ENCODE measurements at places on chromosomes 12 and 14.

- peak; percentile 54 for DNase-seq
Observed at GRCh38 chr12:116559162-116559935, at the start of gene MAP1LC3B2. Gene MAP1LC3B2, plus strand, starts transcription at chr12:116559381. Its CDS starts 16,562 bp downstream, at chr12:116575943.

DNA sequence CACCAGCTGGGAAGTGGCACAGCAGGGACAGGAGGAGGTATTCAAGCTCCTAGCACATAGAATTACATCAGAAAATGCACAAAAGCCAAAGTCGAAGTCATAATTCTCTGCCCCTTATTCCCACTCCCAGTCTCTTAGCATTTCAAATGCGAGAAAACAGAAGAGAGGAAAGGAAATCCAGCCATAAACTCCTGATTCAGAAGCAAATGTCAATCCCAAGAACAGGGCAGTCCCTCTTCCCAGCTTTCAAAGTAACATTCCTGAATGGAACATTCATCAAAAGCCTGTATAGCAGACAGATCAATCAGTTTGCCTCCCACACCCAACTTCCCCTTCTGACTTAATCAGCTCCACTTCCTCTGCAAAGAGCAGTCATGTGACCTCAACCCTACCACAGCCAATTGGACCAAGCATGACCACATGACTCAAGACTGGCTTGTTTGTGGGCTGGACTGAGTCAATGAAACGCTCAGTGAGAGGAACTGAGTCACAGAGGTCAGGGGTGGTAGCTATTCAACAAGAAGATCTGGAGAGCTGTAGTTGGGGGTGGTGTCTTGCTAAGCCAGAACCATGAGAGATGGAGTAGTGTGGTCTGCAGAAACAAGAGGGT lies 41.4 kb upstream of the TUNAR start:
- DNase-seq: no peak

GRCh38 chr12:132083614-132083940 lies 60.5 kb downstream of the DDX51 start:
- peak; percentile 66 for DNase-seq

DNA sequence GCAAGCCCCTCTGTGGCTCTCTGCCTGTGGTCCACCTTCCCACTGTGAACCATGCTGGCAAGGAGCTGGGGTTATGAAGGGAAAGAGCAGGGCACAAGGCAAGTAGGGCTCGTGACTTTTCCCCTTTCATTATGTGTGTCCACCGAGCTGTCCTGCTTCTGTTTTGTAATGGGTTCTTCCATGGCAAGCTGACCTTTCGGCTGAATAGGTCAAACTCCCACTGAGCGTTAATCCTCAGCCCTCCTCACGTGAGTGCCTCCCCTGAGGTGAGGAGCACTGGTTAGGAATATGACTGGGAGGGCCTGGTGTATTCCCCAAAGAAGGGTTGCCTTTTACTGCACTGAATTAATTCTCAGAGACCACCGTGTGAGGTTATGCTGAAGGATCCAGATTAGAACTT lies 424.3 kb downstream of the NPAS3 start:
- DNase-seq: no peak

DNA sequence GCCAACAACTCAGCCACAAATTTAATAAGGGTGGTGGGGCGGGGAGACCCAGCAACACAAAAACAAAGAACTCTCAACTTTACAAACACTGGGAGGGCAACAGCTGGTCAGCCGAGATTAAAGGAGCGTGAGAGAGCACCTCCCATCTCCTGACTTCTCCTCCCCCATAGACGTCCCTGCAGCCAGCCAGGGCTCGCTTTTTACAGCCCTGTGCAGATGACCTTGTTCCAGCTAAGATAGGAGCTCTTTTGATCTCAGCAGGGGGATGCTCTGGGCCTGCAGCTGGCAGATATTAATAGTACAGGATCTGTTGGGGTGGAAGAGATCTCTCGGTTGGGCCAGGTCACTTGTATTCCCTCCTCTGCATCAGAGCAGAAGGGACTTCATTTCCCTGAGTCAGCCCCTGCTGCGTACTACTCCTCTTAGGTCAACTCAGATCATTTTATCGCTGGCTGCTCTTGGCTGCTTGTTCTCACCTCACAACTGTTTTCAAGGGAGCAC lies 475.8 kb downstream of the RAD51B start:
- peak; percentile 61 for DNase-seq

GRCh38 chr14:22231018-22231417 lies 358.0 kb downstream of the DAD1 start:
- DNase-seq: no peak

- DNase-seq: no peak
Observed at GRCh38 chr12:53954694-53955035, at the start of gene HOXC12. Gene HOXC12, plus strand, starts transcription at chr12:53954903. Its CDS starts 27 bp downstream, at chr12:53954930.

- no peak for DNase-seq
Observed at GRCh38 chr12:88946372-88946997, 366.2 kb upstream of the KITLG start.

- DNase-seq: no peak
Observed at GRCh38 chr14:30982533-30982932, 42.9 kb upstream of the AP4S1 start.

DNA sequence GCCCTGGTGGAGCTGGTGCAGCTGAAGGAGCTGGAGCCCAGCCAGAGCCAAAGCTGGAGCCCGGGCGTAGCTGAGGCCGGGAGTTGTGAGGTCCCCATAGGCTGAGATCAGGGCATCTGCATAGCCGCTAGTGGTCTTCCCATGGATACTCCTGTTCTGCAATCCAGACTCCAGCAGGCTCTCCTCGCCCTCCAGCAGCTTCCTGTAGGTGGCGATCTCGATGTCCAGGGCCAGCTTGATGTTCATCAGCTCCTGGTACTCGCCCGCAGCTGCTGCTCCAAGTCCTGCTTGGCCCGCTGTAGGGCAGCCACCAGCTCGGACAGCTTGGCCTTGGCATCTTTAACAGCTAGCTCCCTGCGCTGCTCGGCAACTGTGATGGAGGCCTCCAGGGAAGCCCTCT lies 966.1 kb downstream of the FSCB start:
- DNase-seq: no peak

- no peak for DNase-seq
Observed at GRCh38 chr12:14878488-14878887, 7.2 kb downstream of the MGP start.

DNA sequence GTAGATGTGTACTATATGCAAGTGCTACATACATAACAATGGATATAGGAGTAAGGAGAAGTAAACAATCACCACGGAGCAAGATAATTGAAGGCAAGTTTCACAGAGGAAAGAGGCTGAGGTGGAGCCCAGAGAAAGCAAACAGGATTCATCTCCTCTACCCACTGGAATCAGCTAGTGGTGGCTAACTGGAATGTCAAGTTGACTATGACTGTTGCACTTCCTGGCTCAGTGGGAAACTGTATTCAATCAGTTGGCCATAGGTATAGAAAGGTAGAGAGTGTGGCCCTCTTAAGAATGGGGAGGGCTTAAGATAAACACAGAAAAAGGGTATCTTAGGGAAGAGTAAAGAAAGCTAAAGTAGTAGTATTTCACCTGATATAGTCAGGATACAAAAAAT lies 62.4 kb downstream of the MAP4K5 start:
- DNase-seq: no peak

- DNase-seq: no peak
Observed at GRCh38 chr12:57620936-57621496, 9.8 kb downstream of the ARHGEF25 start.

DNA sequence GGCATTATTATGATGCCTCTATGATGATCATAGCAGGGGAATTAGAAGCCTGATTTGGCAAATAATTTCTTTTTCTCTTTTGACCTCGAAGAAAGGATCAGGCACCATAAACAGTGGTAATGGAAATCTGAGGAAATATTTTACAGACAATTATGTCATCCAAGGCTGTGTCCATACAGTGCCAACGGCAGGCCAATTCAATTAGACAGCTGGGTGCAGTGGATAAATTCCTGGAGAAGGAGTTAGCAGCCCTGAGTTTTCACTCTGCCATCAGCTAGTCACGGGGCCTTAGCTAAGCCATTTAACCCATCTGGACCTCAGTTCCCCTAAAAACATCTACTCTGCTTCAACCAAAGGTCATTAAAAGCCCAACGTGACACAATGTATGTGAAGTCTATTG lies 4.1 kb downstream of the TPH2 start:
- DNase-seq: no peak

DNA sequence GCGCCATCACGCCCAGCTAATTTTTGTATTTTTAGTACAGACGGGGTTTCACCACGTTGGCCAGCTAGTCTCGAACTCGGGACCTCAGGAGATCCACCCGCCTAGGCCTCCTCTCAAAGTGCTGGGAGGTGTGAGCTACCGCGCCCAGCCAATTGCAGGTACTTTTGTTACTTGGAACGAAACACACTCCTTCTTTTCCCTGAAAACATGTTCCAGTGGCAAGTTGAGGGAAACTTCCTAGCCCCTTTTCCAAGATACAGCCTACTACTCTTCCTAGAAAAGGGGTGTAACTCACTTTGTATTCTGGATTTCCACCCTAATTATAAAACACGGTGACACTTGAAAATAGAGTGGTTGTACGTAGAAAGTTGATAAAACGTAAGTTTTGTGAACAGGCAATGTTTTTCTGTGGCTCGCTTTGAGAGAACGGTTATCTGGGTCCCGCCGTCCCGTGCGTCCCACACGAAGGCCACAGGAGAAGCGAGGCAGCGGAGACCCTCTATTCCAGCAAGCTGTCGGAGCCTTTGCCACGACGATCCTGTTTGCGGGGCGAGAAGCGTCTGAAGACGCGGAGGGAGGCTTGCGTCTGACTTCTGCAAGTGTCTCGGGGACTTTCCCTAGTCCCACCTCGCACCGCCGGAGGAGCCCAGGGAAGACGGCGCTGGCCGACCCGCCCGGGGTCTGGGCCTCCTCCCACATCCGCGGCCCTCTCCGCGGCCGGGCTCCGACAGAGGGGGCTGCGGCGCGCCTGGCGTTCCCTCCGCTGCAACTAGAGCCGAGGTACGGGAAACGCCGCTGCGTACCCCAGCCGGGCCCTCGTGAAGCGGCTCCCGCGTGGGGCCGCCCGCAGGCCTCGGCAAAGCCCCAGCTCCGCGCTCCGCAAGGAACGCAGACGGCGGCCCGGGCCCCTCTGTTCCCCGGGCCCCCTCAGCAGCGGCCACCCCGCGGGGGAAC lies 745 bp downstream of the CDCA4 start:
- DNase-seq: no peak

DNA sequence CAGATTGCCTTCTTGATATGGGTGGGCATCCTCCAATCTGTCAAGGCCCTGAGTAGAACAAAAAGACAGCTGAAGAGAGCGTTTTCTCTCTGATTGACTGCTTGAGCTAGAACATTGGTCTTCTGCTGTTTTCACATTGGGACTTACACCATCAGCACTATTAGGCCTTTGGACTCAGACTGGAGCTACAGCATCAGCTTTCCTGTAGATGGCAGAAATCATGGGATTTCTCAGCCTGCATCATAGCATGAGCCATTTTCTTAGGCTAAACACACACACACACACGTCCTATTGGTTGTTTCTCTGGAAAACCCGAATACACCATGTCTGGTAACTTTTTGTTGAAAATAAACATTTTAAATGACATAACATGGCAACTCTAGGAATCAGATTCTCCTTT lies 15.8 kb upstream of the PPM1A start:
- DNase-seq: no peak

- DNase-seq: no peak
Observed at GRCh38 chr12:131097202-131098177, 143.8 kb downstream of the ADGRD1 start.

- no peak for DNase-seq
Observed at GRCh38 chr14:30272848-30273832, 285.8 kb upstream of the G2E3 start.

GRCh38 chr12:81206429-81206828 lies 128.6 kb downstream of the ACSS3 start:
- peak; percentile 54 for DNase-seq

- DNase-seq: no peak
Observed at GRCh38 chr12:53994264-53995001, 5.5 kb upstream of the HOXC9 start.

GRCh38 chr12:89648211-89648930 lies 60.3 kb downstream of the ATP2B1 start:
- no peak for DNase-seq

DNA sequence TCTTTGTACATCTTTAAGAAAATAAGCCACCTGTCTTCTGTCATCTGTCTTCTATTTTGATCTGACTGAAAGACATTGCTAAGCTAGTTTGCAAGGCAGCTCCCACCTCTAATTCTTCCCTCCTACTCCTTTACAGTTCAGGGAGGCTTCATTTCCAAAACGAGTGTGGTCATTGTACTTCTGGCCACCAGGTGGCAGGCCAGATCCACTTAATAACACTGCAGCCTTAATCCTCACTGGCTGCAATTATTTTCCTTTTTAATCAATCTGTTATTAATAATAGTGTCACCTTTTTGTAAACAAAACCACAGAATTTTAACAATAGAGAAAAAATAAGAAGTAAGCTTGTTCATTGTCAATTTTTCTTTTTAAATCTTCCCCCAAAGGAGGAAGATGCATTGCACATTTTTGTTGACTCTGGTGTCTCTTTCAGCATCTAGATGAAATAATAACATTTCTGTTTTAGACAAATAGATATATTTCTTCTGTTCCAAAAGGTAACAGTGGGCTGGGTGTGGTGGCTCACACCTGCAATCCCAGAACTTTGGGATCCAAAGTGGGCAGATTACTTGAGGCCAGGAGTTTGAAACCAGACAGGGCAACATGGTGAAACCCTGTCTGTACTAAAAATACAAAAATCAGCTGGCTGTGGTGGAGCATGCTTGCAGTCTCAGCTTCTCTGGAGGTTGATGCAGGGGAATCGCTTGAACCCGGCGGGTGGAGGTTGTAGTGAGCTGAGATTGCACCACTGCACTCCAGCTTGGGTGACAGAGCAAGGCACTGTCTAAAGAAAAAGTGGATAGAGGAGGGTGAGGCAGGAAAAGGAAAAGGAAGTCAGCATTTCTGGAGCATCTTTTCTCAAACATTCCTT lies 23.3 kb downstream of the GABARAPL1 start:
- peak; percentile 46 for DNase-seq

GRCh38 chr12:75943730-75944096 lies 87.9 kb downstream of the PHLDA1 start:
- DNase-seq: no peak

GRCh38 chr12:74424778-74425177 lies 112.9 kb upstream of the ATXN7L3B start:
- DNase-seq: no peak

- no peak for DNase-seq
Observed at GRCh38 chr14:91844029-91844428, 23.3 kb downstream of the TC2N start.

GRCh38 chr14:38883127-38883526 lies 219.9 kb downstream of the SEC23A start:
- DNase-seq: no peak

DNA sequence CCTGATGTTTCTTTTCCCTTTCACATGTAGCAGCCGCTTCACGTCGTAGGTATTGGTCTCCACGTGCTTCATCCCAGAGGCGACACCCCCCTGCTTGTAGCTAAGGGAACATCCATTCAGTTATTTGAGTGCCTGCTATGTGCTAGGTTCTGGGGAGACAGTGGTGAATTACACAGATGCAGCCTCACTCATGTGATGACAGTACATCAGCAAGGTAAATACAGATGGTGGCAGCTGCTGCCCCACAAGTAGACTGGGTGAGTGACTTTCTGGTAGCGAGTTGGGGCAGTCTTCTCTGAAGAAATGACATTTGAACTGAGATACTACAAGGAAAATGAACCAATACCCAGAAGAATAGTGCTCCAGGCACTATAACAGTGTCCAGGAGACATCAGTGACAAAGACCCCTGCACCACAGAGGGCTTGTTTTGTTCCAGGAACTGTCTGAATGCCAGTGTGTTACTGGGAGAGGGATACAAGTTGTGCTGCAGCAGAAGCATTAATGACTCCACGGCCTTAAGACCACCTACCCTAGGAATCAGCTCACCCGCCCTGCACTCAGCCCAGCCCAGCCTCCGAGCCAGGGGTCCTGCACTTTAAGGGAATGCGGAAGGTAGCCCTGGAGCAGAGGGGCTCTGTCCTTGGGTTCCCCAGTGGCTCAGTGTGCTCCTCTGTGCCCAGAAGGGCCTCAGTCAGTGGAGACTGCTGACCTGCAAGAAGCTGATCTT lies 7.3 kb downstream of the AVIL start:
- DNase-seq: peak; percentile 91
